Stimulated activated CD4-positive, alpha-beta T cell treated with anti-CD3 and anti-CD28 coated beads, Interleukin-1b, Interleukin-23, amount 100 ng/mL, for 48 hours (primary cell): ENCODE measurements at places on chromosomes 16 and 17.

DNA sequence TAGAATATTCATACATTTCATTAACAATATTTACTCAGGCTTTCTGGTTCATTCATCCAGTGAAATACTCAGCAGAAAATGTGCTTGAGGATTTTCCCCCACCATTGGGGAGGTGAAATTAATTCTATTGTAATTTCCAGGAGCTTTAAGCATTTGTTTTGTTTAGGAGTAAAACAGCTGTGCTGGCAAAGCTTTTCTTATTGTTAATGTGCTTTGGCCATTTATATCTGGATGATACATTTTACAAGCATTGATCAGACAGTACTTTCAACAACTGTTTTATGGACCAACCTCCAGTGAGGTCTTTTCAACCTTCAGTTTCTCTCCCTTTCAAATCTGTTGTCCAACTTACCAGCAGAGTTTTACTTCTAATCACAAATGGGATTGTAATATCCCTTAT, 672.4 kb downstream of the CDH11 start:
- no peak for DNase-seq

DNA sequence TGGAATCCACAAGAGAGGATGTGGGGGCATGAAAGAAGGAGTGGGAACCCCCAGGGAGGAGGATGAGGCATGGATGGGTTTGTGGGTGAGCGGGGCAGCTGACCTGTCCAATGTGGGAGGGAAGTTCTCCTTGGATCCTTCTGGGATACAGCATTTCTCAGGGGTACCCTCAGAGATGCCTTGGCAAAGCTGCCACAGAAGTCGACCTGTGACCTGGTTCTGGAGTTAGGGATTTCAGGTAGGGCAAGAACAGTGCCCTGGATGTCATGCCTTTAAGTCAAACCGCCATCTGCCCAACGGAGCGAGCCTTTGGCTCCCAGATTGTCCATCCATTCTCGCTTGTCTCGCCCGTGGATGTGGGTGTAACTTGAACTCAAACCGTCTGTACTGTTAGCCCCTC, 30.0 kb downstream of the WSCD1 start:
- no peak for DNase-seq

- no peak for DNase-seq
These were observed 11.5 kb upstream of the LGALS3BP start for GRCh38 chr17:78991017-78991738.

- DNase-seq = no peak
These were observed 15.2 kb downstream of the RDM1 start for GRCh38 chr17:35915153-35915964.

- DNase-seq = no peak
These were observed 241.6 kb upstream of the SALL1 start for GRCh38 chr16:51392521-51393187.

DNA sequence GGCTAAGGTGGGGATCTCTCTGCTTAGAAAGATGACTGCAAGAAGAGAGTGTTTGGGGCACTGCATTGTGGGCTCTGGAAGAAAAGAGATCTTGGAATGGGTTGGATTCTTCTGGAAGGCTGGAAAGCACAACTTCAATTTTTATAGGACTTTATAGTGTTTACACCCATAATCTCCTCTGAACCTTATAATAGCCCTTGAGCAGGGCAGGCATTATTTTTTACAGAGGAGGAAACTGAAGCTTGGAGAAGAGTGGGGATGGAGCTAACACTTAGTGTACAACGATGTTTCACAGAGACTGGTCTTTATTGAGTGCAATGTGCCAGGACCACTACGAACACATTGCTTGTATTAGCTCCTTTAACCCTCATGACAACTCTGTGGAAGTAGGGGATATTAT, 10.4 kb downstream of the TNS4 start:
- no peak for DNase-seq
